ENCODE measurements at places on chromosomes 7 and 10.

DNA sequence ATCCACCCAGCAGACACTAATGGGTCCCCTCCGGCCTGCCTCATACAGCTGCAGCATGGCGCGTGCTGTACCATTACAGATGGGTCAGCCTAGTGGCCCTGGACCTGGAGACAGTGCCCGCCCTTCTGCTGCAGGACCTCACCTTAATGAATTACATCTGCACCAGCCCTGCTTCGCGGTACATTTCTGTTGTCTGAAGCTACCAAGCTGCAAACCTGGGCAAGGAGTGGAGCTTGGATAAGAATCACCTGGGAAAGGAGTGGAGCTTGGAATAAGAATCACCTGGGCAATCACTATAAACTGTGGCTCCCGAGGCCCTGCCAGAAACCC lies 33.0 kb upstream of the EN2 start:
- DNase-seq: no peak

- no peak for DNase-seq
These were observed 26.2 kb upstream of the CDCA7L start for GRCh38 chr7:21971780-21972396.

- DNase-seq: no peak
These were observed 19.1 kb upstream of the TPK1 start for GRCh38 chr7:144854839-144855424.

DNA sequence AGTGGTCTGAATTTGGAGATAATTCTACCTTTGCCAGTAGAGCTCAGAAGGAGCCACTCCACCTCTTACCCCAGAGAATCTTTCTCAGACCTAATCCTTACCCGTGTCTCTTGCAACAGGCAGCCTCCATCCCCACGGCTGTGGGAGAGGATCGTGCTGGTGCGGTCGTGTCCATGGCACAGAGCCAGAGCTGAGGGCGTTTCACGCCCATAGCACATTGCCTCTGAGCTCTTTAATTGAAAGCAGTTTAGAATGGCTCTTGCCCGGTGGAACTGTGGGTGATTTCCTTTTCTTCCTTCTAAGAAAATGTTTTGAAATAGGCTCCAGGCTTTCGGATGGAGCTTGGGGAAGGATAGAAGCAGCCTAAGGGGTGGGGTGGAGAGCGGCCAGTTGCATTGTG lies 41.5 kb downstream of the PRF1 start:
- peak; percentile 40 for DNase-seq

DNA sequence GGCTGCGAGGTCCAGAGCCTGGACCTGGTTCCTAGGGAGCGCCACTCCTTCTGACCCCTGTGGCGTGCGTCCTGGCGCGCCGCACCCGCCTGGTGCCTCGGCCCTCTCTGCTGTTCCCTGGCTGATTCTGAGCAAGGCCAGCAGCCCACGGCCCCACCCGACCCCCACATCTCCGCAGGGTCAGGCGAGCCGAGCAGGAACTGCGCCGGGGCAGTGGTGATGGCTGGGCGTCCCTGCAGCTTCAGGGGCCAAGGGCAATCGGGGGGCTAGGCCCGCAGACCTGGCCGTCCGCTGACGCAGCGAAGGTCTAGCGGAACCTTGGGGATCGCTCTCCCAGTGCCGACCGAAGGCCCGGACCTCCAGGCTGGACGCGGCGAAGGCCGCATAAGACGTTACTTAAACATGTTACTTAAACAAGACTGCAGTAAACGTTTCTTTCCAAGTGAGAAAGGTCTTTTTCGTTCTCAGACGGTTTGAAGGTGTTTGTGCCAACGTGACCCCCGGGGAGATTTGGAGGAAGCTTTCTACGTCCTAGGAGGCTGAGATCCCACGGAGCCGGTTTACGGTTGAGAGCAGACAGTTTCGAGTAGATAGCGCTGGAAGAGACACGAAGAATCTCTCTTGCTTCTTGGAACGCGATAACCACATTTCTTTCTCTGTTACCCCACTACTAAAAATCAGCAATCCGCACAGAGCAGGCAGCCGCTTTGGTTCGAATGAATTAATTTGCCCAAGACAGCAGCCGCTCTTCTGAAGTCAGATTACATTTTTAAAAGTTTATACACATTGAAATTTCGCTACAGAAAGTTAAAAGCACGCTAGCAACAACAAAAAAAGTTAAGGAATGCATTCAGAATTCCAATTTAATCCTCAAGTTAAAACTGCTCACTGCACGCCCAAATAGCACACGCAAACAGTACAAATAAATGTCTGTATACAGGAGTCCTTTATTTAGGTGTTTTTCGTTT lies 4.9 kb upstream of the NKX2-3 start:
- no peak for DNase-seq

DNA sequence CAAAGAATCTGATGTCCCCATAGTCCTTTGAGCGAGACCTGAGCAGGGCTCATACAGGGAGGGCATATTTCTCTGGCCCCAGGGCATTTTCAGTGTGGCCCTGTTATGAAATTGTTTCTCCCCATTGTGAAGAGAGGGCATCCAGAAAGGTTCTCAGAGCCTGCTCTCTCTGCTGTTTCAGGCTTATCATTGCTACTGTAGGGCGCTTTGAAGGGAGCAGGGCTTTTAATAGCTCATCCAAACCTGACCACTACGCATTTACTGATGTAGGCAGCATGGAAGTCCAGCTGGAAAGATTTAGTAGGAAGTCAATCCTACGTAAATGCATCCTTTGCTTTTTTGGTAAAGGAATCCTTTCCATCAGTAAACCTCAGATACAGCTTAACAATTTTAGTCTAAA lies 68.1 kb downstream of the PRPF18 start:
- no peak for DNase-seq

DNA sequence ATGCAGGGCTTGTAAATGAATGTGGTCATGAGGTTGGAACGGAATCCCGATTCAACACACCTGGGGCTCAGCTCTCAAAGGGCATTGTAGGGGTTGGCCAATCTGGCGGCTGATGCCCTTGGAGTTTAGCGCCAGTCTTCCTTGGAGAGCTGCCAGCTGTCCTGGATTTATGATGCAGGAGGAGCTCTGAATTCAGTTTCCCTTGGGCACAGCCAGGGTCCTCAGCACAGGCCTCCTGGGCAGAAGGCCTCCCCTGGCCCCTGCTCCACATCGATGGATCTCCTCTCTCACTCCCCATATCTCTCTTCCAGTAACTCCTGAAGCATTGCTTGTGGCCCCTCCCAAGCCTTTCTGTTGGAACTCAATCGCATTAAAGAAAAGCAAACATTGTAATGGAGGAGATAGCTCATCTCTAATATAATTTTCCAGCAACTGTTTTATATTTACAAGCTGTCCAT lies 985 bp upstream of the CYTH3 start:
- DNase-seq: no peak
